ENCODE measurements at places on chromosomes 16 and 17. TPM values are rescaled to one million over a fixed set of nuclear protein-coding genes. Genes with fewer than 3 reads are reported as not detected.

Gene YBX2
- total RNA-seq: not detected

DNA sequence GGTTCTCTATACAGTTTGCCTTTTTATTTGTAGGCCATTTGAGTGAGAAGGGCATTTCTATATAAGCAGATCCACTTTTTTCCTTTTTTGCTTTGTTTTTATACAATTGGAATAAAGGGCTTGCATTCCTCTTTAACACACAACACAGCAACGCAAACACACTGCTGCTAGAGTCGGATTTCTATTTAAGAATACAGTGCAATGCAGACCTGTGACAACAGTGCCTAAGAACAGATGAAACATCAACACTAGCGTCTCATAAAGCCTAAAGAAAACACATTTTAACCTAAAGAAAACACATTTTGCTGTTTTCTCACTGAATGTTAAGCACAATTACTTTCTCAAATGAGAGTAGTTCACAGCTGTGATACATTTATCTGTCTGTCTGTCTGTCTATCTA lies 1141.1 kb downstream of the CDH11 start:
- no peak for DNase-seq

GRCh38 chr16:86101897-86102157 lies 202.9 kb downstream of the IRF8 start:
- no peak for DNase-seq

DNA sequence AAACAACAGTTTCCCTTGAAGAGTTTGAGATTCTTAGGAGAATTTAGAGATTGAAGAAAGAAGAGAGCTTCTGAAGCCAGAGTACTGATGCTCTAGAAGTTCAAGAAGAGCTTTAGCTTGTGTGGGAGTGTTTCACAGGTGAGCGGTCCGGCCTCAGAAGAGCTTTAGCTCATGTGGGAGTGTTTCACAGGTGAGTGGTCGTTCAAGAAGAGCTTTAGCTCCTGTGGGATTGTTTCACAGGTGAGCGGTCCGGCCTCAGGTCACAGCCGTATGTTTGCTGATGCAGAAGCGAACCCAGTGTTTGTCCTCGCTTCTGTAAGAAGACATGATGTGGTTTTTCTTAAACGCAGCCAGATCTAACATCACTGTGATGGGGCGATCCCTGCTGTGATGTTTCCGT lies 76.4 kb downstream of the SEC14L1 start:
- no peak for DNase-seq

- no peak for DNase-seq
Observed at GRCh38 chr17:44384823-44385286, 4.6 kb downstream of the ITGA2B start.

- no peak for DNase-seq
Observed at GRCh38 chr16:70662991-70663523, 16.7 kb downstream of the IL34 start.

GRCh38 chr16:12716658-12717057 lies 87.0 kb downstream of the CPPED1 start:
- no peak for DNase-seq

DNA sequence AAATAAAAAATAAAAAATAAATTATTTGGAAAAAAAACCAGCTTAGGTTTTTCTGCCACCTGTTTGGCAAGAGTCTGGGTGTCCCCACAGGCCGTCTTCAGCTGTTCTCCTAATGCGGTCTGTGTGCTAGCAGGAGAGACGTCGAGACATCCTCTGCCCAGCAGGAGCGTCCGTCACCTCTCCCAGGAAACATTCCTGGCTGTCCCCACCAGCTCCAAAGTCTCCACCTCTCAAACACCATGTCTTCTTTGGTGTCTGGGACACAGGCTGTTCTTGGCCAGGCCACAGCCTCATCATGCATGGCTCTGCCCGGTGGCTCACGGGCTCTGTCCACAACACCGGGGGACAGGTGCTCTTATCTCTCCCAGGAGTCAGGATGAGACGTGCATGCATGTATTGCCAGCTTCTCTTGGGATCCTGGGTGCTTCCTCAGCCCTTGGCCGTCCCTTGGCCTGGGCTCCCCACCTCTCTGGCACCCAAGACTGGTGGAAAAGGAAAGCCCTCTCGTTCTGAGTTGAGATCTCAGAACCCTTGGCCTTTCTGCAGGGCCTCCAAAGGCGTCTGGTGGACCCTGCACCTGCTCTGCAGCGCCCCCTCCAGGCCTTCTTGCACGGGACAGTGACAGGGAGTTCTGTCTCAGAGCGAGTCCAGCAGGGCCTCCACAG lies 84.9 kb upstream of the CBX4 start:
- no peak for DNase-seq
